ENCODE measurements at places on chromosomes 4 and X.

GRCh38 chr4:117844594-117844993, 189.7 kb upstream of the NDST3 start:
- DNase-seq, result no peak

GRCh38 chr4:37243722-37244582, 591 bp upstream of the NWD2 start:
- DNase-seq, result no peak

DNA sequence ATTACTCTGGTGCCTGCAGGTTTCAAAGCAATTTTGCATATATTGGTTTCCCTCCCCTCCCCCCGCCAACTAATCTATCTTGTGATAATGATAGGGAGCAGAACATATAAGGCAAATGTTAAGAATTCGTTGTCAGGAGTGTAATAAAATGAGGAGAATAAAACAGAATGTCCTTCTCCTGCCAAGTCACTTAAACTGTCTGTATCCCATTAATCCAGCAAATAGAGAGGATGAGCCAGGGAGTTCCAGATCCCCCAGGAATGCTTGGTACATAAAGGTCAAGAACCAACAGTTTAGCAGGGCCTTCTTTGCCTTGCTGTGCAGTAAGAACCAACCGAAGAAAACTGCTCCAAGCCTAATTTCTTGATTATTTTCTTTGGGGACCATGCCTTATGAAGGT, 141.4 kb downstream of the AMELX start:
- DNase-seq, result no peak

DNA sequence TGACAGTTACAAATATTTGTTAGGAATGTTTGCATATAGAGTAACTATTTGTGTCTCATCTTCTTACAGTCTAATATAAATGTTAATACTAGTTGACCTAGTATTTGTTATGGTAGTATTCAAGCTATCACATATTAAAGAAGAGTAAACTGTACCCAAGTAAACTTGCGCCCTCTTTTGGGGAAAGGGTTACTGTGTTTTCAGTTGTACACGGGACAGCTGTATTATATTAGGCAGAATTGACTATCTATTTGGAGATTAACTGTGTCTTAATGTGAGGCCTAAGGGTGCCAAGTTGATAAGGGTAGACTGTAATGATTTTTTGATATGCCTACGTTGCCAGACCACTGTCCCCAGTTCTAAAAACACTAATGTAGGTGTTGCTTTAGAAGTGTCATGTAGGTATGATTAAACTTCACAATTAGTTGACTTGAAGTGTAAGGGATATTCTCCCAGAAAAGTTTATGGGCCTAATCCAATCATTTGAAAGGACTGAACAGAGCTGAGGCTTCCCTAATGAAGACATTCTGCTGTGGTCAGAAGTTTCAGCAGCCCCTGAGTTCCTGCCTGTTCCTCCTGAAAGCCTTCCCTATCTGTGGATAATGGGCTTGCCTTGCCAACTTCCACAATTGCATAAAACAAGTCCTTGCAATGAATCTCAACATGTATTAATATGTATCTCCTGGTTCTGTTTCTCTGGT, 172.8 kb upstream of the CXCL13 start:
- no peak for DNase-seq

DNA sequence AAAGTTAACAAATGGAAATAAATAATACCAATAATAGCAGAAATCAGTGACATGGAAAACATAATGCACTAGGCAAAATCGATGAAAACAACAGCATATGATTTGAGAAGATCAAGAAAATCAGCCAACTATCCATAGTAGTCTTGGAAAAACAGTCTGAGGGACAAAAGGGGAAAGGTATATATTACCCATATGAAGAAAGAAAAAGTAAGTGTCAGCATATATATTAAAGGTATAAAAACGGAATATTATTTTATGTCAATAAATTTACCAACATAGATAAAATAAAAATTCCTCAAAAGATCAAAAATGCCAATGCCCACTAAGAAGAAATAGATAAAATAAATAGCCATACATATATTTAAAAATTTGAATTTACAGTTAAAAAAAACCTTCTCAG, 33.0 kb downstream of the ACTRT1 start:
- DNase-seq, result no peak

DNA sequence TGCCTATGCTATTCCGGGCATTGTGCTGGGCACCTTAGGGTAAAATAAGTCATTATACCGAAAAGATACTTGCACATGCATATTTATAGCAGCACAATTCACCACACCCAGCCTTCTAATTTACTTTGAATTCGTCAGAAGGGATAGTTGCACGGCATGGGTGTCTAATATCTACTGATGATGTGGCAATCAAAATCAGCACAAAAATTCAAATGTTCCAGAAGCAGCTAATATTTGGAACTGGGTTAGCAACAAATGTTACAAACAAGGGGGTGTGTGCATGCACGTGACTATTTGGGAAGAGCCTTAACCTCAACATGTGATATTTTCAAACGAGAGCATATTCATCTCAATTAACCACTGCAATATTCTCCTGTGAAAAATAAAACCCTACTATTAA, 79.7 kb upstream of the PRSS48 start:
- no peak for DNase-seq

DNA sequence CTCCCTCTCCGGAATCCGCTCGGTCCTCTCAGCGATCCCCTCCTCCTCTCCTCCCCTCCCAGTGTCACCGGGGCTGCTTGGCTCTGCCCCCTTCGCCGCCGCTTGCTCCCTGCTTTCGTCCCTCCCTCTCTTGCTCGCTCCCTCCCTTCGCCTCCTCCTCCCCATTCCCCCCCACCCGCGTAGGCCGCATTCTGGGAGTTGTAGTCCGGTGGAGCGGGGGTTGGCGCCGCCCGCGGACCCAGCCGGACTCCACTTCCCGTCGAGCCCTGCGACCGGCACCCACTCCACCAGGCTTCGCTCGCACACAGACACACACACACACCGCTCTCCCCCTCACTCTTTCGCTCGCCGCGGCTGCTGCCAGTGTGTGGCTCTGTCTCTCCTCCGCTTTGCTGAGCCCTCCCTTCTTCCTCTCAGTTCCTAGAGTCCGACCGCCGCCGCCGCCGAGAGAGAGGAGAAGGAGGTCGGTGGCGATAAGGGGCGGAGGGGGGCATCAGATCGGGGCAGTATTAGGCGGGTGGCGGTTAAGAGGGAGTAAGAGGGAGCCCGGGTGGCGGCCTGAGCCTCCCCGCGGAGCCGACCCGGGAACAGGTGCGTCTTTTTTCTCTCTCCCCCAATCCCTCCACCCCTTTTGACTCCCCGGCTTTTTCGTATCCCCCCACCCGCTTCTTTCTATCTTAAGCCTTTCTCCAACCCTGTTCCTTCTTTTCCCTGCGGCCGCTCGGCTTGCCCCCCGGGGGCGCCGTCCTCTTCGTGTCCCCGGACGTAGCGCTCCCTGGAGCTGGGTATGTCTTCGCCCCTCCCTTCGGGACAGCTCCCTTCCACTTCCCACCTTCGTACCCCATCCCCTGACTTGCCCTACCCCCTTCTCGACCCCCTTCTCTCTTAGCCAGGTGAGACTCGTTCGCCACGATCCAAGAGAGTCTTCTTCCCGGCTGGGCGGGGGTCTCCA, at the start of gene BCORL1:
BCORL1 (plus strand) TSS at position 336 of the 952 bp plus-strand sequence. CDS start 22,597 bp downstream, outside the sequence.
- DNase-seq, result peak; percentile 65

GRCh38 chrX:13288671-13289070, 31.2 kb downstream of the ATXN3L start:
- no peak for DNase-seq

DNA sequence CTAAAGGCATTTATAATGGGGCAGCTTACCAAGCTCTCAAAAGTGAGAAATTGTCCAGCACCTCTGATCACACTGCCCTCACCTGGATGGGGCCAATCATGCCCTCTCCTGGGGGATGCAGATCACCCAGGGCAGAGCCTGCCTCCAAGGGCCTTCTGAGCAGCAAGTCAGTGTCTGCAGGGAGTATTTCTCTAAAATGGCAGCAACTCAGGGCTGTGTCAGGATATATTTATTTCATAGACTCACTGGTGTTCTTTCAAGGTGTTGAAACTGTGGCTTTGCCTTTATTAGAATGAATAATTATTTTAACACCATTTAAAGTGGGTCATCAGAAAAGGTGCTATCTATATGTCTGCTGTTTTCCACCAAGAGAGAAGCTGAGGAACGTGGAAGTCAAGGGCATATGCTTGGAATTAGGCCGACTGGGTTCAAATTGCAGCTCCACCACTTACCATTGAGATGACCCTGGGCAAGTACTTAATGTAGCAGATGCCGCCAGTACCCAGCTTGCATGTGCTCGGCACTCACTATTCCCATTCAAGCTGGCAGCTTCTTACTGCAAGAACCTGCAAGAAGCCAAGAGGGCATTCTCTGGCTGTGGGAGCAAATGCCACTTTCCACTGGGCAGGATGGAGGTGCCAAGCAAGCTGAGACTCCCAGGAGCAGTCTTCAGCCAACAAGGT, 590.0 kb downstream of the BCOR start:
- no peak for DNase-seq

GRCh38 chrX:108945883-108946523, 209.6 kb upstream of the IRS4 start:
- no peak for DNase-seq

GRCh38 chr4:14333616-14334015, 668.7 kb upstream of the CPEB2 start:
- DNase-seq, result no peak

- DNase-seq, result no peak
Measured at GRCh38 chr4:825063-825970, 612 bp downstream of the CPLX1 start.

DNA sequence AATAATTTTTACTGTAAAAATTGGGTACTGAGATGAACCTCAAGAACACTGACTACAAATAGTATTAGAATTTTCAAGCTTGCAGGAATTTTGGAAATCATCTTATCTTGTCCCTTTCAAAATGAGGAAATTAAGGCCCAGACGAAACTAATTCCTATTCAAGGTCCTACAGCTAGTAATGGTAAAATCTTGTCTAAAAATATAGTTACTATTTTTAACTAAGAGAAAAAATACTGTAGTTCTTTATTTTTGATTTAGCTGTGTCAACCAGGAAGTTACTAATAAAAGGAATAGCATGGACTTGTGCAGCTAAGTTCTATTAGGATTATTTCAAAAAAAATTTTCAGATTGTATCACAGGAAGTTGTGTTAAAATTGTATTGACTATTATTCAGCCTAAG, 12.7 kb downstream of the PRIMPOL start:
- no peak for DNase-seq

GRCh38 chrX:143853488-143853887, 30.4 kb upstream of the UBE2NL start:
- DNase-seq, result no peak

DNA sequence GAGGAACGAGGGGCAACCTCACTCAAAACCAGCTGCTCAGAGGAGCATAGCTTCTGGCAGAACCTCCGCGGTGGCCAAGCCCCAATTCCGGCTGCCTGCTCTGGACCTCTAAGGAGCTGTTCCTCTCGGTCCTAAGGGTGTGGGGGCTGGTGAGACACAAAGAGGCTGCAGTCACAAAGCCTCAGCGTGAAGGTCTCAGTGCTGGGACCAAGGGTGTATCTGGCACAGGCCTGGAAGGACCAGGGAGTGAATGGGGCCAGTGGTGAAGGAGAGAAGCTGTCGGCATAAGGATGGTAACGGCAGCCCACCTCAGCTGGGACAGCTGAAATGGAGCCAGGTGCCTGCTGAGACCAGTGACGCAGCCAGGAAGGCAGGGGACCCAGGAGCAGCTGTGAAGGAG, 5.3 kb downstream of the PDE6B start:
- DNase-seq, result no peak

DNA sequence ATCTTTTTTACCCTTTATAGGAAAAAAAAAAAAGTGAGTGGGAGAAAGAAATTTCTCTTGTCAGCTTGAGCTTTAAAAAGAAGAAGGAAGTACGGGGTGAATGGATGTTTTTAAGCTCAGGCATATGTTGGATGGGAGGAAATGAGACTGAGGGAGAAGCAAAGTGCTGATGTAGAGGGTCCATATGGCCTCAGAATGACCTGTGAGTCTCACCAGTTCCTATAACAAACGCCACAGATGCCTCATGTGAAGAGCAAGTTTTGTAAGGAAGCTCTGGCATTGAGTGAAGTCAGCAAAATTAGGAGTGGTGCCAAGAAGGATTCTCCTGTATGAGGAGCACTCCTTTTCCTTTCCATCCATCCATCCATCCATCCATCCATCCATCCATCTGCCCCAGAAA, 214.6 kb downstream of the PTTG2 start:
- no peak for DNase-seq

DNA sequence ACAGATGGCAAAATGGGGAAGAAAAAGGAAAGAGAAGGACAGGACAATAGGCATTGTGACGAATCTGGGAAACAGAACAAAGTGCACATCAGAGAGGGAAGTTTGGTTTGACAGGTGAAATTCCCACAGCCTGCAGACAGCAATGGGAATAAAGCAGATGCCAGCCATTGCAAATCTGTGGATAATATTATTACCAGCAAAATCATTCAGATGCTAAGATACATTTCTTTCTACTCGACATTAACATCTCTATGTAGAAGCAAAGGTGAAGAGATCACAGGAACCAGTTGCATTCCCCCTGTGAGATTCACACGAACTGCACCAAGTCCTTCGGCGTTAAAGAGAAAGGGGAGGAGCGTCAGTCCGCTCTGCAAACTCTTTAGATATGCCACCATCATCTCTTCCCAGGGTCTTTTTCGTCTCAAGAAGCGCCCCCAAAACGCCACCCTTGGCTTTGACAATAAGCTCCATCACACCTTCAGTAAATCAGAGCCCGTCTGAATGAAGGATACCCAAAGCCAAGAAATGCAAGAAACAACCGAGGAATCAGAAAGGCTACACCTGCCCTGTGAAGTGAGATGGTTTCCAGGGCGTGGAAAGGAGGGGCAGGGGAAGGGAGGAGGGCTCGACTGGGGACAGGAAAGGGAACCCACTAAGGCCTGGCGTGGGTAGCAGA, 1.9 kb downstream of the NEUROG2 start:
- DNase-seq, result no peak

- no peak for DNase-seq
Measured at GRCh38 chr4:30714408-30715031, 5.6 kb upstream of the PCDH7 start.

- DNase-seq, result no peak
Measured at GRCh38 chr4:70936200-70936787, 34.1 kb downstream of the MOB1B start.

GRCh38 chr4:139560406-139561104, 4.5 kb upstream of the SETD7 start:
- DNase-seq, result no peak

DNA sequence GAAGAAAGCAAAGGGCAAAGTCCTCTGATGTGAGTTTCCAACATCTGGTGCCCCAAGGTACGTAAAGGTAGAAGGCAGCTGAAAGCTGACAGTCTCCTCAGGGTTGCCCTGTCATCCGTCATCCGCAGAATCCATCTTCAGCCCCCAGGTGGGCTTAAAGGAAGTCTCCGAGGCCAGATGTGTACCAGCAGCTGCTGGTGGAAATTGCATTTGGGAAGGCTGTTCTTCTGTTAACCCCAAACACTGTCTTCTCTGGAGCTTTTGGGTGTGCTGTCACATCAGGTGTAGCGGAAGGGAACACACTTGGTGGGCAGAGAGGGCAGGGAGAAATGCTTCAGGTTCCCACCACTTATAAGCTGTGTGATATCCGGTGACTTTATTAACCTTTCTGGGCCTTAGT, 310.0 kb upstream of the GATB start:
- DNase-seq, result no peak

GRCh38 chrX:155819525-155819924, 61.6 kb upstream of the VAMP7 start:
- no peak for DNase-seq

GRCh38 chr4:168637872-168638756, 141.3 kb downstream of the PALLD start:
- DNase-seq, result no peak
